Natural killer cell (primary cell): ENCODE measurements at places on chromosomes 6 and 20.

- peak; percentile 96 for DNase-seq
Measured at GRCh38 chr6:33313709-33314514, at the start of gene TAPBP. Gene TAPBP (minus strand): TSS chr6:33314078. CDS start chr6:33314041, 37 bp downstream.

DNA sequence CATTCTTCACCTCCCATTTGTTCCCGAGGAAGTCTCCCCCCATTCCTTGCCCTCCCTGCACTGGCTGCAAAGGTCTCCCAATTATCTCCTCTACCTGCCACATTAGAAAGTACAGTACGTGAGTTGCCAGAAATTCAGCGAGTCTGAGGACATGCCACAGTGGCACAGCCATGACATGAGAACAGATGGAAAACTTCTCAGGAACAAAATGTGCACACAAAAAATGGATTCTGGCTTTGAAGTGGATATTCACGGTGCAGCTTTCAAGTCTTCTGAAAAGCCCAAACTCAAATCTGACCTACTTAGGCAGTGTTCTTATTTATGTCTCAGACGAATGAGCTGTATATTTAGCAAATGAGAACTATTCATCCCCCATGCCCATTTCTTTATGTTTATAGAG, 269.1 kb upstream of the ARID1B start:
- no peak for DNase-seq

DNA sequence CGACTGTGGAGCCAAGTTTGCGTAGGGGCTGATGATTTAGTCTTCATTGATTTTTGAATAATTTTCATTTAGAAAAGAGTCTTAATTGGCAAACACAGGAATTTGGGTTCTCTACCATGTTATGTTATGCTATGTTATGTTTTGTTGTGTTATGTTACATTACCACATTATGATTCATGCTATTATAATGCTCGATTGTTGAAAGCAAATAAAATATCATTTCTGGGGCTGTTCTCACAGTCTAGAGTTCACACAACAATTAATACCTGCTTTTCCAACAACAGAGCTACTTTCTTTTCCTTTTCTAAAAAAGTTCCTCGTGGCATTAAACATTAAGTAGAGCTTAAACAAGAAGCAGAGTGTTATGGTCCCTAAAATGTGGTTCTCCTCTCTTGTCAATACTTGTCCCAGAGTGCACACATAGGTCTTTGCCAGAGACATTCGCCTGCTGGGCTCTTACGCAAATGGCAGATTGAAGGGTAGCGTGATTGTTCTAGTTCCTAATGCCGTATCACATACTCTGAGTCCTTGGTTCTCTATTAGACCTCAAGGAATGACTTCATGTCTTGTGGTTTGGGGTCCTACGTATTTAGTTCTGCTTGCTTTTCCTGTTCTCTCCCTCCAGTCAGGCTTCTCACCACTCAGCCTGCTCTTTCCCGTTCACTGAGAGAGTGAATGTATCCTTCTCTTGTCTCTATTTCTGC, 370.3 kb downstream of the CD109 start:
- DNase-seq = no peak

GRCh38 chr6:42841844-42842584, 37.4 kb upstream of the RPL7L1 start:
- DNase-seq = no peak

- DNase-seq = no peak
Measured at GRCh38 chr6:116954938-116955337, 77.9 kb downstream of the RFX6 start.

DNA sequence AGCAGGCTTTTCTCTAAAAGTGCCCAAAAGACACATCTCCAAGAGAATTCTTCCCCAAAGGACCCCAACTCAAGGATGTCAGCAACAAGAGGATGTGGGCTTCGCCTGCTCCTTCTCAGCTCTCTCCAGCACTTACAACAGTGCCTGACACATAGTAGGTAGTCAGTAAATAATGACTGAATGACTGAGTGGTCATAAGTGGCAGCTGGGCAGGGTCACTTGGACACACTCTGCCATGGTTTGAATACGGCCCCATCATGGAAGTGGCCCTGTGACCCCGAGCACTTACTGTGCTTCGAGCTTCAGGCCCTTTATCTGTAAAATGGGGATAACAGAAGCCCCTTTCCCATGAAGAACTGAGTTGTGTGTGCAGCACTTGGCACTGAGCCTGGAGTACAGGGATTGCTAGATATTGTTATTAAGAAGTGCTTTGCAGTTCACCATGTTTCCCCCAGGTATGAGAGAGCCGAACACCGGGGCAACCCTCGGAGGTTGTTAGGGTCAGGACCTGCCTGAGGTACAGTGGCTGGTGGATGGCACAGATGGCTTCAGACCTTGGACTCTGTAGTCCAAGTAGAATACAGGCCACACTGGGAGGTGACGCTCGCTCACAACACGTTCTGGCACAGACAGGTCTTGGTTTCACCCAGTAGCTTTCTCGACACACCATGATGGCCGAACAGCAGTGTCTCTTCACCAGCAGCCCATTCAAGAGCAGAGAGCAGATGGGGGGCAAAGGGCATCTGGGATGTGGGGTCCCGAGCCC, 56.0 kb downstream of the NOL4L start:
- no peak for DNase-seq

- DNase-seq = no peak
Measured at GRCh38 chr20:41393705-41394066, 27.1 kb upstream of the EMILIN3 start.

GRCh38 chr6:52180787-52181558, 5.2 kb upstream of the IL17A start:
- DNase-seq = no peak

- DNase-seq = no peak
Measured at GRCh38 chr6:110620065-110620464, 143.7 kb upstream of the SLC22A16 start.

DNA sequence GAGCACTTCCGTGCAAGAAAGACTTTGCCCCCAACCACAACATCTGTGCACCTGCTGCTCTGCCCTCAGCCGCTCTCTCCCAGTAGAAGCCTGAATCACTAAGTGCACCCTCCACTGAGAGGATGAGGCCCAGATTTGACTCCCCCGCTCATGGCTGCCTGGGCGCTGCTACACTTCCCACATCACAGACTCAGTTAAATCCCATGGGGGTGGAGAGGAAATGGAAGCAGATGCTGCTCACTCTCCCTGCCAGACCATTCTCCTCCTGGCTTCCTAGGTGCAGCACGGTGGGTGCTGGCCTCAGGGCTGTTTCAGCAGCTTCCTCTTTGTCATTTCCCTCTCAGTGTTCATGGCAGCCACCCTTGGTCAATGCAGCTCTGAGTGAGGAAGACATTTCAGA, 4.8 kb downstream of the CST5 start:
- DNase-seq = no peak

GRCh38 chr6:169439710-169440109, 186.1 kb upstream of the THBS2 start:
- DNase-seq = no peak

- DNase-seq = no peak
Measured at GRCh38 chr6:11058406-11058805, 14.3 kb upstream of the ELOVL2 start.

DNA sequence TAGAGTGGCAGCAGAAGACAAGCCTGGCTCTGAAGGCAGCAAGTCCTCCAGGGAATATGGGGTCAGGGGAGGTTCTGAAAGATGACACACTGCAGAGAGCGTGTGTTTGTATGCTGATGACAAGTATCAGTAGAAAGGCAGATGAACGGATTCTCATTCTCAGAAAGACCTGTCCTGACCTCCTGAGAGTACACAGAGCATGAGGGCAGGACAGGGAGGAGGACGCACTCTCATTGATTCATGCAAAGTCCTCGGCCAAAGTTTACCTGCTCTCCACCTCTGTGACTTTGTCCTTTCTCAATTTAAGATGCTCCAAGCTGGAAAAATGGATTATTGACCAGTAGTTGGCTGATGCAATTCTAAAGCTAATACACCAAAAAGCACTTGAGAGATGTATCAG, 156.7 kb downstream of the LPA start:
- no peak for DNase-seq

- DNase-seq = peak; percentile 45
Measured at GRCh38 chr20:44733341-44734069, 12.2 kb upstream of the KCNK15 start.

GRCh38 chr20:57632286-57632685, 12.1 kb upstream of the ZBP1 start:
- DNase-seq = no peak

- peak; percentile 26 for DNase-seq
Measured at GRCh38 chr20:46520976-46521579, 7.7 kb upstream of the ZNF334 start.

- DNase-seq = no peak
Measured at GRCh38 chr6:49264909-49265308, 198.1 kb downstream of the MMUT start.

DNA sequence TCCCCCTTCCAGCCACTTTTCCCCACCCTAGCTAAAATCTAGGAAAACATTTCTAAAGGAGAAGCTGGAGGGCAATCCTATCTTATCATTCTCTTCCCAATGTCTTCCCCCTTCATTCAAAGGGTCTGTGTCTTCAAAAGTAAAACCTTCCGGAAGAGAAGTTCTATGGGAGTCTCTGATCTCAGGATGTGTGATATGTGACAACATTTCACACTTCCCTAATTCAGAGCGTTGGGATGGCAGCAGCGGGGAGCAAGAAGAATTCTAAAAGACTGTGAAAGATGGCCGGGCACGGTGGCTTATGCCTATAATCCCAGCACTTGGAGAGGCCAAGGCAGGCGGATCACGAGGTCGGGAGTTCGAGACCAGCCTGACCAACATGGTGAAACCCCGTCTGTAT, 65.4 kb upstream of the AKIRIN2 start:
- DNase-seq = no peak

GRCh38 chr6:90008908-90009501, 114.7 kb downstream of the GJA10 start:
- no peak for DNase-seq

GRCh38 chr6:2731281-2731909, 19.3 kb downstream of the MYLK4 start:
- DNase-seq = no peak

GRCh38 chr6:156977527-156978291, 200.5 kb downstream of the ARID1B start:
- no peak for DNase-seq

- DNase-seq = no peak
Measured at GRCh38 chr20:33926425-33926824, 67.3 kb upstream of the RALY start.

- DNase-seq = no peak
Measured at GRCh38 chr6:162055365-162055764, 672.2 kb downstream of the PRKN start.

- DNase-seq = no peak
Measured at GRCh38 chr6:111914617-111915016, 41.4 kb upstream of the FYN start.

GRCh38 chr6:3372912-3373554, 83.8 kb downstream of the SLC22A23 start:
- DNase-seq = no peak

GRCh38 chr6:142566628-142567396, 265.0 kb downstream of the ADGRG6 start:
- DNase-seq = no peak

DNA sequence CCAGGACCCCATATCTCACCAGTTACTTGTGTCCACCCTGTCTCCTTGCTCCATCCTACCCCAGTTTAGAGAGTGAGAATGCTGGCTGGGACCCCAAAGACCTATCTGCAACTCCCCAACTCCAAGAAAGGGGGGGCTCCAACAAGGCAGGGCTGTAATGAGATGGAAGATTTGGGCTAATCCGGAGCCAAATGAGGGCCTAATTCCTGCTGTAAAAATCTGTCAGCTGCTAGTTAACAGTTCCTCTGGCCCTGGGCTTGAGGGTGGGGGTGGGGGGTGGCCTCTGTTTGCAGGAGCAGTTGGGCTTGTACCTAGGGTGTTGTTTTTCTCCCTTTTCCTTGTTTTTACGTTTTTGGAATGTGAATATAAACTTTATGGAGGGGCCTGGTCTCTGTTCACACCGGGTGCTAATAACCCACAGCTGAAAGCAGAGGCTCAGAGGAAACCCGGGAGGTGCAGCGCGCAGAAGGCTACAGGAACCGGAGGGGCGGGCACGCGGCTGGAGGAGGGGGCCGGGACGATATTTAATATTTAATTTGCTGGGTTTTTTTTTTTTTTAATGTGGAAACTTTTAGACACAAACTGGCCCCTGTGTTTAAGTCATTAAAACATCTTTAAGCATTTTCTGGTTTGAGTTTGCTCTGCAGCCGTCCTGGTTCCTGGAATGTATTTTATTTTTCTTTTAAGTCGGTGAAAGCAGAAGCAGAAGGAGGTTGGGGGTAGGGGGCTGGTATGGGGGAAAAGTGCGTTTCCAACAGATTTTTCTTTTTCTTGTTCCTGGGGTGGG, 70.7 kb downstream of the NCR2 start:
- DNase-seq = no peak

DNA sequence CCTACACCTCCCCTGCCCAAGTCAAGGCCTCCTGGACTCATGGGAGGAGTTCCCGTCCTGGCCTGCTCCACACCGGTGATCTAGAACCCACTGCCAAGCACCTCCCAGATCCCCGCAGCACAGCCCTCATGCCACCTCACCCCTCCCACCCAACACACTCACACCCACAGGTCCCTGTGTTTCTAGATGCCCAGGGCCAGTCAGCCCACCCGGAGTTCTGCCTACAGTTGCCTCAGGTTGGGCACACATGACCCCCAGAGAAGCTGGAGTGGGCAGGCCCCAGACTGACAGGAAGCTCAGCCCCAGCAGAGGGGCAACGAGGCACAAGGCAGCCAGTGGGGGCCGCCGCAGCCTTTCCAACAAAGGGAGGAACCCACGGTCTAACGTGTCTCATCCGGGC, 29.6 kb downstream of the RRBP1 start:
- no peak for DNase-seq

DNA sequence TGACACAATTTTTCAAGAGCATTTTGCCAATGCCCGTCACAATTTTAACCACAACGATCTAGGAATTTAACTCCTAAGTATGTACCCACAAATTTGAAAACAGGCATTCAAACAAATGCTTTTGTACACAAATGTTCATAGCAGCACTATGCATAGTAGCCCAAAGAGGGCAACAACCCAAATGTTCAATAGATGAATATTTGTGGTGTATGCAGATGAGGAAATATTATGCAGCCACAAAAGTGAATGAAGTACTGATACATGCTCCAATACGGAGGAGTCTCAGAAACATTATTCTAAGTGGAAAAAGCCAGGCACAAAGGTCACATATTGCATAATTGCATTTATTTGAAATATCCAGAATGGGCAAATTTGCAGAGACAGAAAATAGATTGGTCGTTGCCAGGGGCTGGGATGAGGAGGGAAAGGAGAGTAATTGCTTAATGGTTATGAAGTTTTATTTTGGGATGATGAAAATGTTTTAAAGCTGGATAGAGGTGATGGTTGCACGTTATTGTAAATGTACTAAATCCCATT, 117.2 kb downstream of the PXDC1 start:
- no peak for DNase-seq

DNA sequence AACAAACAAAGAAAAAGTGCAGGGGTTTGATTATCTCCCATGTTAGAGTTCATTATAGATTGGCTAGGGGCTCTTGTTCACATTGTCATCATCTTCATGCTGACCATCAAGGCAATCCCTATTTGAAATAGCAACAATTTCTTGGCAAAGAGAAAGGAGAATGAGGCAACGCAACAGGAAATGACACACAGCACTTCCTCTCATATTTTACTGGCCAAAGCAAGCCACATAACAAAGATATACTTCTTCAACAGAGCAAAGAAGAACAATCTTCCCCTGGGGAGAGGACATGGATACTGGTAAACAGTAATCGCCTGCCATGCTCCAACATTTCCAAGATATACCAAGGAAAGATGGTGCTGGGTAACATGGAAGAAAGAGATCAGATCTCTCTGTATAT, 29.8 kb downstream of the EPM2A start:
- DNase-seq = no peak
